Activated CD4-positive, alpha-beta memory T cell treated with anti-CD3 and anti-CD28 coated beads, Interleukin-2, amount 10 ng/mL, durations not matched to agents 7 days and 5 days (primary cell): ENCODE measurements at places on chromosomes 2 and 18.

- no peak for DNase-seq
Observed at GRCh38 chr2:39455826-39456225, 18.7 kb upstream of the MAP4K3 start.

DNA sequence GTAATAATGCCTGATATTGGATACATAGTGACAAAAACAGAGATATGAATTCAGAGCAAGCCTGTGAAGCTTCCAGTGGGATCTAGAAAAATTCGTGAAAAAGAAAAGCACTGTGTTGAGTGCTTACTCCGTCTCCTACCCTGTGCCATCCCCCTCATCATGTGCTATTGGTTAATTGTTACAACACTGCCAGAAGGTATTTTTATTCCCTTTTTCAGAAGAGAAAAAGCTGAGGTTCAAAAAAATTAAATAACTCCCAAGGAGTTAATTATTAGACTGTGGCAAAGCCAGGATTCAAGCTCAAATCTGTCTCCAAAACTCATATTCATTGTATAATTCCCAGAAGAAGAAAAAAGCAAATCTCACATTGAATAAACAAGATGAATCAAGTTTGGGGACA lies 735.5 kb upstream of the ACVR2A start:
- no peak for DNase-seq

- no peak for DNase-seq
Observed at GRCh38 chr2:74768401-74768914, 65.5 kb upstream of the HK2 start.

DNA sequence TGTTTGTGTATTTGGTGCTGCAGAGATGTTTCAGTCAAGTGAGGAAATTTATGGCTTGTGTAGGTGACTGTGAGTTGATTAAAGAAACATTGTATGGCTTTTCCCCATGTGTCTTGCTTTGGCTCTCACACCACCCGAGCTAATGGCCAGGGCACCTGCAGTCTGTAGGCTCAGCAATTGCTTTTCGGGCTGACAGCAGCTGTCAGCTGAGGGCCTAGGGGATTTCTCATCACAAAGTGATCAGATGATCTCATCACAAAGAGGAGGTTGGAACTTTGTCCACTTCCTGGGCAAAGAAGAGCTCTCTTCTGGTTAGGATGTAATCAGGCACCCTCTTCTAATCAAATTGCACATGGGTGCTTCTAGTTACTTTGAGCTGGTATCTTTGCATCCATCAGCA lies 632.2 kb downstream of the SLC4A3 start:
- DNase-seq = no peak

DNA sequence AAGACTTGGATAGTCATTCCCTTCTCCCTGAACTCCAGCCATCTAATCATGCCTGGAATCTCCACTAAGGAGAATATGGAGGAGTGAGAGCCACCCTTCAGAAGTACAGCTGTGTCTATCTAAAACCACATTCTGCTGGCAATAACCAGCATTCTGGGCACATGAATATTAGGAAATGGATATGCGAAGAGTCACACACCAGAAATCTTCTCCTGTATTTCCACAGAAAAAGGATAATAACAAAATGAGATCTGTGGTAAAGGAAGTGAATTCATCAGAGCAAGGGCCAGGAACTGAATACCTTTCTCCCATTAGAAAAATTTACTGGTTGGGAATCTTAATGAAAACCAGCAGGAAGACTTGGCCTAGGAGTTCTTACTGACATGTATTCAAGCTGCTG lies 218.8 kb downstream of the SCG2 start:
- DNase-seq = no peak

DNA sequence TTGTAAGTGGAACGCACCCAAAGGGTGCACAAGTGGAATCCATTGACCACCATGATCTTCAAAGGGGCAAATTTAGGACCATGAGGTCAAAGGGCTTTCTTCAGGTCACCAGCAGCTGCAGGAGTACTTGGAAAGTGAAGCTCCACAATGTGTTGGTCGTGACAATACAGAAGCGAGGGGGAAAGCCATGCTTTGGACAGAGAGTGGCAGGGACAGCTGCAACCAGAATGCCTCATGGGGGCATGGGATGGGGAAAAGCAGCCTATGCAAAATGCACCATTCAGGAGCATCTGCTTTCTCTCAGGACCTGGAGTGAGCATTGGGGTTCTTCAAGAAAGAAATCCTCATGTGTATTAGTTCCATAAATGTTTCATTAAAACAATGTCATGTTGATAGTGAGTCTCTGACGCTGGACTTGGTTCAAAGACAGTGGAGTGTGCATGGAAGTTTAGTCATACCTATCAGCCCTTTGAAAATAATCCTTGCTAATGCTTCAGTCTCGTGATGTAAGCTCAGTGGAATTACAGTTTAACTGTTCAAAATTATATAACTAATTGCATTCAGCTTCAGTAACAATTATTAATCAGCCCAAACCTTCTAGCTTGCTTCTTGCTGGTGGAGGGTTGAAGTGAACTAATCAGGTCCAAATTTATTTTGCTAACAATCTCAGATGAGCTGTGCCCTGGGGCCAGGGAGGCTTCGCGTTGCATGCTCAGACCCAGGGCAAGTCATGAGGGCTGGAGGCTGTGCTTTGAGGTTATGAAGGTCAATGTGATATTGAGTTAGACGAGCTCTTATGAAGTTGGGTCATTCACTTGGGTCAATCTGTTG lies 41.6 kb downstream of the ACKR3 start:
- no peak for DNase-seq

DNA sequence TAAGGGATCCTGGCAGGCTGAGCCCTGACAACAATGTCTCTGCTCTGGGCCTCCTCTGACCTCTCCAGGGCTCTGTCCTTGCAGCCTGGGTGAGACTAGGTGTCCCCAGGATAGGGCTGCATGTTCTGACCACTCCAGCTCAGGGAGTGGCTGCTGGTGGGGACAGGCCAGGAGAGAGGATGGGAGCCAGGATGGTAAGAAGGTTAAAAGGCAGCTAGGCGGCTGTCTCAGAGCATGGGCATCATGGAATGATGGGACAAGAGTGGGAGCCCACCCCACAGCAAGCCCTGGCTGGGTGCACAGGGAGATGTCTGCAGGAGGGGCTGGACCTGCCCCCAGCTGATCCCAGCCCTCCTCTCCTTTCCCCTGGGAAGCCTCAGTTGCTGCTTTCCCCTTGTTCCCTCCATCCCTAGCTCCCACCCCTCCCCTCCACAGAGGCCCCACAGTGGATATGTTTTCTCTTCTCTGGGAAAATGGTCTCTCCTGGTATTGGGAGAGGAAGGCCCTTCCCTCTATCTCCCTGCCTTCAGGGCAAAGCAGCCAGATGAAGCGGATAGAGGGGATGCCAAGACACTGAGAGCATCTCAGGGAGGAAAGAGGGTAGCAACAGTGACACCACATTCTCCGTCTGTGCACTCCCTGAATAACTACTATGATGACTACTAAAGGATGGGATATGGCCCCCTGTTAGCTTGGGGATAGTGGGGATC lies 334.3 kb downstream of the DYSF start:
- DNase-seq = peak; percentile 3

- no peak for DNase-seq
Observed at GRCh38 chr18:55858661-55859515, 270.9 kb upstream of the TCF4 start.

- no peak for DNase-seq
Observed at GRCh38 chr18:25289001-25289631, 62.9 kb downstream of the ZNF521 start.

- DNase-seq = peak; percentile 69
Observed at GRCh38 chr2:234368861-234369261, 128.0 kb downstream of the ARL4C start.

GRCh38 chr18:49227441-49228165 lies 232.8 kb downstream of the DYM start:
- DNase-seq = peak; percentile 72

GRCh38 chr2:176105078-176105729 lies 1.9 kb upstream of the HOXD11 start:
- no peak for DNase-seq

GRCh38 chr2:46863882-46864281 lies 51.7 kb downstream of the MCFD2 start:
- no peak for DNase-seq

DNA sequence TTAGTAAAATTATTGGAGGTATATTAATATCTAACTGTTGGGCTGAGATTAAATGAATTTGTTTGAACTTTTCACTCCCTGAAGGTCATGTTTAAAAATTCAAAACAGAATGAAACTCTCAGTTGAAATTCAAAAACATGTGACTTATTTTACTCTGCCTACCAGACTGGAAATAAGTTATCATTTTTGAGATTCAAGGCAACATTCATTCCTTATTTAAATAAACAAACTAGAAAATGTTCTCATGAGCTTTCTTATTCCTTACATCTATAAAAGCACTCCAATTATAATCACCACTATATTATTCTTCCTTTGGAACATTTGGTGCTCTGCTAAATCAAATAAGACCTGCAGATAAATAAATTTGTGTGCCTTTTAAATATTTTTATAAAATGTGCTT lies 217.8 kb downstream of the CDH2 start:
- DNase-seq = no peak

- DNase-seq = no peak
Observed at GRCh38 chr2:205967391-205968075, 118.4 kb downstream of the INO80D start.

GRCh38 chr2:162188451-162188850 lies 36.4 kb upstream of the GCG start:
- DNase-seq = no peak

DNA sequence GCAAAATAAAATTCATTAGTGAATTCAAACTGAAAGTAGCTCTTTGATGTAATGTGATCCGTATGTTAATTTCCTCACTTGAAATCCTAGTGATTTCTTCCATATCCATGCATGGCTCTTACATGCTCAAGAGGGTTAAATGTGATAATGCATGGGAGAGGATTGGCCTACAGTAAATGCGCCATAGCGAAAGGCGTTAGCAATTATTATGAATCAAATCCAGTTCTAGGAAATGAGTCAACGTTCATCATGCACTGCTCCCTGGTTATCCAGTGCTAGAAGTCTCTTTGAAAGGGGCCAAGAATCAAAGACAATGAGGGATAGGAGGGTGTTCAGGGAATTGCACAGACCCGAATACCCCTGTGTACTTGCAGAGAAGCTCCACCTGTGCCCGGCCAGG lies 101.4 kb upstream of the RASGRP3 start:
- DNase-seq = no peak

- no peak for DNase-seq
Observed at GRCh38 chr2:158779621-158780020, 15.5 kb upstream of the DAPL1 start.

GRCh38 chr2:158464426-158465281 lies 7.9 kb downstream of the PKP4 start:
- no peak for DNase-seq

DNA sequence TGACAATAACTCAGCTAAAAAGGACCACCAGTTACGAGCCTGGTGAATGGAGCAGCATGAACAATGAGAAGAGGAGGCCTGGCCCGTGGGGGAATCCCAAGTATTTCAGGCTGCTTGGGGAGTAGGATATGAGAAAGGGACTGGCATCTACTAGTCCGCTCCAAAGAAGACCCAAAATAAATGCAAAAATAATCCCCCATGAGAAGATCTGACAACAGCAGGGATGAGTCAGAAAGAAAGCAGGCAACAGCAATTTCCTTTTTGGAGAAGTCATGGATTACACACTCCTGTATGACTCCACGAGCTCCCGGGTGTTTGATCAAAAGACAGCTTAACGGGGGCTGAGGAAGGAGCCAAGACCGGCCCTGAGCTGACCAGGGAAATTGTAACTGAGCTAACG lies 111.4 kb downstream of the SOX11 start:
- DNase-seq = no peak

GRCh38 chr18:69947361-69948133 lies at the start of gene CD226:
CD226 (minus strand) TSS chr18:69947873; CDS start chr18:69947406, 467 bp downstream.
- DNase-seq = peak; percentile 60

DNA sequence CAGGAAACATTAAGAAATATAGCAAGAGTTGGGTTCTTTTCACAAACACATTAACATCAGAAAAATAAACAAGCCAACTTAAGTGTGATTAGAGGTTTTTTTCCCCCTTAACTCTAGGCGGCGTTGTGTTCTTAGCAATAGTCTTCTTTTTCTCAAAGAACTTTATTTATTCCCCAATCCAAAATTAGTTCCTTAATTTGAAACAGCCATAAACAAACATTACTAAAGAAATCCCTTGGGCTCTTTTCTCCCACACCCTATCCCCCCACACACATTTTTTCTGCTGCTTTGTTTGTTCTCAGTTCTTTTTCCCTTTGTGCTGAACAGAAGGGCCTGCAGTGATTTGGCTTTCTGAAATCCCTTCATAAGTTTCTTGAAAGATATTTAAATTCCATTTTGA lies 13.2 kb upstream of the MYO1B start:
- DNase-seq = no peak

- no peak for DNase-seq
Observed at GRCh38 chr2:15031745-15032240, 399.3 kb downstream of the LRATD1 start.

DNA sequence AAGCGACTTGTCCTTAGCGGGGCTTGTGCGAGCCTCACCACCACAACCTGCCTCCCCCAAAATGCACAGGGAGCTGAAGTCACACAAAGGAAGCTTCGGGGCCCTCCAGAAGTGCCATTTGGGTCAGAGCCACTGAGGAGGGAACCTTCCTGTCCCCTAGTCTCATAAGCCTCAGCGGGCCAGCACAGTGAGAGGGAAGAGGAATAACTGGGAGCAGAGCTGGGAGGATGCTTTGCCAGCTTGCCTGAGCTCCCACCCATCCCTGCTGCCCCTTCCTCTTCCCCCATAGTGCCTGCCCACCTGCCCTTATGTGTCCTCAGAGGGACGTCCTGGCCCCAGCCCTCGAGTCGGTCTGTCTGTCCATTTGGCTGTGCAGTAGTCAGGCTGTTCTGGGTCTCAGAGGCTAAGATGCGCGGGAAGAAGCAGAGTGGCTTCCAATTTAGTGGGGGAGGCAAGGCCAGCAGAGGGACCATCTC lies 51.8 kb upstream of the GPR17 start:
- DNase-seq = no peak

DNA sequence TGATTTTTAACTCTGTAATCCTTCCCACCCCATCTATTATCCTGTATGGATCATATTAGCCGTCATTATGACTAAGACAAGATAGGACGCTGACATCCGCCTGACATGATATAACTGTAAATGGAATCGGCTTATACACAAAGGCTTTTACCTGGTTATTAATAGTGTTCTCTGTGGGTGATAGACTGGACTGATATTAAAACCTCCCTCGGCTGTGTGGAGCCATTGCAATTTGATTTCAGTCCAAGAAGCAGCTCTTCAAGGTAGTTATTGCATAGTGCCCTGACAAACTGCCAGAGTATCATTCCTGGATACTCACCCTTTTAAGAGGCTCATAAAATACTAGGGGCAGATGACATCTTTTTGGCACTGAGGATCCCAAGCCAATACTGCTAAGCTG lies 226.1 kb upstream of the HNRNPA3 start:
- DNase-seq = no peak

GRCh38 chr18:63477200-63477599 lies 442 bp downstream of the SERPINB5 start:
- DNase-seq = no peak

- DNase-seq = no peak
Observed at GRCh38 chr2:178679891-178680290, 127.3 kb downstream of the TTN start.
